ENCODE measurements at places on chromosomes 2 and 18. TPM values are rescaled to one million over a fixed set of nuclear protein-coding genes. Genes with fewer than 3 reads are reported as not detected.

FEV gene
- not detected for total RNA-seq

FOXD4L1 gene
- total RNA-seq, result not detected

SPP2 gene
- not detected for total RNA-seq

CENPO gene
- 30.3 TPM for total RNA-seq

MAP3K19 gene
- not detected for total RNA-seq

HYCC2 gene
- total RNA-seq, result 8.2 TPM
